Activated CD4-positive, alpha-beta T cell treated with anti-CD3 and anti-CD28 coated beads, Interleukin-2, amount 10 ng/mL, durations not matched to agents 7 days and 5 days (primary cell): ENCODE measurements at places on chromosomes 7 and 10.

DNA sequence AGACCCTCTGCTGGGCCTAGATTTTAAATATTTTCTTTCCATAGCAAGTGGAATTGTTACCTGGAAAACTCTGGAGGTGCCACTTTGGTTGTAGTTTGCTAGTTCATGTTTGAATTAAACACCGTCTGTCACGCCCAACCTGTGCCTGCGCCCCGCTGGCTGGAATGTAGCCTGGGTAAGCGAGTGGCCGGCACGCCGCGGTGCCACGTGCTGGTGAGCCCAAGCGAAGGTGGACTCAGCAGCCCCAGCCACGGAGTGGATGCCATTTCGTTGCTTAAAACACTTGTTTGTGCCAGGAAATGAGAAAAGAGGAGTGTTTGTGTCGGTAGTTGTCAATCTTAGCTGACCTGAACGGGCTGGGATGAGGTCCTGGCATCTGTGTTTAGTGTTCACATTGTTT, 2.7 kb downstream of the GET4 start:
- DNase-seq = no peak

GRCh38 chr7:140610204-140611165, 30.1 kb downstream of the DENND2A start:
- DNase-seq = no peak

- DNase-seq = peak; percentile 23
Measured at GRCh38 chr7:45663167-45663921, 89.2 kb downstream of the ADCY1 start.

GRCh38 chr10:49318755-49319154, 19.8 kb downstream of the C10orf71 start:
- no peak for DNase-seq

- no peak for DNase-seq
Measured at GRCh38 chr7:29500719-29501118, 62.9 kb upstream of the PRR15 start.

- DNase-seq = no peak
Measured at GRCh38 chr7:137625197-137625596, 221.6 kb downstream of the DGKI start.

- DNase-seq = no peak
Measured at GRCh38 chr10:99681553-99681952, 22.2 kb downstream of the ENTPD7 start.

DNA sequence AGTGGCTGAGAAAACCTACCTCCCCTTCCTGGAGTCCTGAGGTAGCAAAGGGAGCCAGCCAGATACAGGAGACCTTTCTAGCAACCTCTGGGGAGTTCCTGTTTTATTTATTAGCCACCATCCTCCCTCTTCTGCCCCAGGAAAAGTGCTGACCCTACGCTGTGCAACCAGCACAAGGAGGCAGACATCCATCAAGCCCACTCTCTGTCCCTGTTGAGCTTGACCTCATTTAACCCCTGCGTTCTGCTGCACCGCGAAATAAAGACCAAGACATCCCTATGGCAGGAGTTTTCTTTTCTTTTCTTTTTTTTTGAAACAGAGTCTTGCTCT, 25.3 kb upstream of the ANKRD2 start:
- DNase-seq = no peak

GRCh38 chr10:109027534-109028185, 895.7 kb downstream of the XPNPEP1 start:
- DNase-seq = no peak

DNA sequence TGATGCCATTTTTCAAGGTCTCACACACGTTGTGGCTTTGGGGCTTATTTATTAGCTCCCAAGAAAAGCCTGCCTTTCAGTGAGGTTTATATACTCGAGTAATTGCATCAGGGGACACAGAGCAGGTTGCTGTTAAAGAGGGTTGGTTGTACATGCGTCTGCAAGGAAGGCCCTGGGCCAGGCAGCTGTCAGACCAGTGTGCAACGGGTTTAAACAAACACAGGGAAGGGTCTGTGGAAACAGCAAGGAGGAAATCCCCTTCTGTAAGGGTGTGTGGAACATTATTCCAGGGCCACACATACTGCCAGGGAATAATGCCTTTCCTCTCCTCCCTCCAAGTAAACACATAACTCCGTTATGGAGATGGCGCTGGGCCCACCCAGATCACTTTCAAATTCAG, 1.7 kb upstream of the CHST15 start:
- DNase-seq = no peak

GRCh38 chr10:103828107-103828506, 27.3 kb downstream of the SH3PXD2A start:
- no peak for DNase-seq

GRCh38 chr7:44980393-44981034, 1.7 kb upstream of the MYO1G start:
- DNase-seq = peak; percentile 47

DNA sequence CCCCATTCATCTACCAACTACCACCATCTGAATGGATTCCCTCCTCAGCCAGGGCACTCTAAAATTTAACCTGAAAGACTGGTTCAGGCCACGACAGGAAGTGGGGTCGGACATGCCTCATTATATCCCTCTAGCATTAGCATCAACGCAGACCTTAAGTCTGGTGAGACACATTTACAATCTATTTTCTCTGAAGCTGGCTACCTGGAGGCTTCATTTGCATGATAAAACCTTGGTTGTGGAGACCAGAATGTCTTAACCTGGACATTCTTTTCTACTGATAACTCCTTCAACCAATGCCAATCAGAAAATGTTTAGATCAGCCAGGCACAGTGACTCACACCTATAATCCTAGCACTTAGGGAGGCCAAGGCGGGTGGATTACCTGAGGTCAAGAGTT, 42.3 kb downstream of the SVOPL start:
- no peak for DNase-seq
